ENCODE measurements at places on chromosomes 11 and 22. TPM values are rescaled to one million over a fixed set of nuclear protein-coding genes. Genes with fewer than 3 reads are reported as not detected.

The TMPRSS6 gene
- total RNA-seq: 1.5 TPM

The OR51B5 gene
- total RNA-seq: not detected

The KDM4E gene
- total RNA-seq: not detected

The KDELR3 gene
- 26.7 TPM for total RNA-seq

The ADSL gene
- 47.0 TPM for total RNA-seq

The OR4C45 gene
- total RNA-seq: not detected

The GLB1L2 gene
- 31.3 TPM for total RNA-seq
